ENCODE measurements at places on chromosomes 3 and 15.

GRCh38 chr3:172913911-172914655 is 163.6 kb downstream of the ECT2 start:
- no peak for DNase-seq

GRCh38 chr15:31606194-31606669 is 279.6 kb downstream of the KLF13 start:
- DNase-seq = no peak

GRCh38 chr3:39819899-39820298 is 10.5 kb downstream of the MYRIP start:
- no peak for DNase-seq

DNA sequence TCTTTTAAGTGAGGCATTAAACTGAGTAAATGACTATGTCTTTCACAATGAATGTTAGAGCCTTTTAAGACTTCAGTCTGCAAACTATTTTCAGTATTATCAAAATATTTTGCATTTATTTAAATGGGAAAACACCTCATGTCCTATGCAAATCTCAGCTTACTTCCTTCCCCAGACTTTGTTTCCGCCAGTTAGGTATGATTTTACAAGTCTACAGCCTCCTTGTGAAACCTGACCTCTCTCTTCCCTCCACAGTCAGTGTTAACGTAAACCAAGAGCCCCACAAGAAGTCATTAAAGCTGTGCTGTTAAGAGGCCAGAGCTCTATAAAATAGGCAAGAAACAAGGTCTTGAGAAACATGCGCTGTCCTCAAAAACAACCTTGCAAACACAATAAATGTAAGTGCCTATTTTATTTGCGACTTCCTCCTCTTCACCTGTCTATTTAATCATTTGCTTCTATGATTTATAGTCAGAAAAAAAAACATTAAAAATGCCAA is 48.3 kb downstream of the PRTG start:
- peak; percentile 76 for DNase-seq

GRCh38 chr3:61371123-61371522 is 119.9 kb upstream of the FHIT start:
- no peak for DNase-seq

- DNase-seq = no peak
Measured at GRCh38 chr15:72591361-72591760, 63.1 kb upstream of the GOLGA6B start.

GRCh38 chr3:46119253-46119652 is 88.9 kb downstream of the CCR1 start:
- DNase-seq = no peak

GRCh38 chr15:101481381-101481705 is 8.2 kb downstream of the PCSK6 start:
- DNase-seq = no peak

DNA sequence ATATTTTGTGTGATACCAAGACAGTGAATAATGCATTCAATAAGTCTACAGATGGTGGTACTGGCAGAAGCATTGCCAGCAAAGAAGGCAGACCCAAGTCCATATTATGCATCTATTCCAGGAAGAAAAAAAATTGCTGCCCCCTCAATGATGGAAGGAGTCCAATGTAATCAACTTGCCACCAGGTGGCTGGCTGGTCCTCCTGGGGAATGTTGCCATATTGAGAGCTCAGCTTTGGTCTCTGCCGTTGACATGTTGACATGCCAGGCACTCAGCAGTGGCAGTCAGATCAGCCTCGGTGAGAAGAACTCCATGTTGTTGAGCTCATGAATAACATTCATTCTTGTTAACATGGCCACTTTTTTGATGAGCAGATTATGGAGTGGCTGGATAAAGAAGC is 298.5 kb downstream of the IGSF11 start:
- DNase-seq = no peak

GRCh38 chr3:67739851-67740250 is 85.4 kb upstream of the SUCLG2 start:
- no peak for DNase-seq

DNA sequence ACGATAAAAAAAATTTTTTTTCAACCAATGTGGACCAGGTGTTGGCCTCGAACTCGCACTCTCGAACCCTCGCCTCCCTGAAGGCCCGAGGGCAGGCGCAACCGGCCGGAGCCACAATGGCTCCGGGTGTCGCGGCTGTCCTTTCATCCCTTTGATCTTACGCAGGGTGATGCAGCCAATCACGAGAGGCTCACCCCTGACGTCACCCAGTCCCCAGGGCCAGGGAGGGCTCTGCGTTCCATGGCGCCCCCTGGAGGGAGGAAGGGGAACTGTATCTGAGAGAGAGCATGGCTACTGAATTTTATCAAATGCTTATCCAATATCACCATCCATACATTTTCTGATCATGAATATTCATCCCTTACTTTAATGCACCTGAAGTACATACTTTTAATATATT is 15.4 kb upstream of the GMNC start:
- no peak for DNase-seq

GRCh38 chr15:79519628-79520027 is 87.5 kb downstream of the MINAR1 start:
- DNase-seq = no peak

DNA sequence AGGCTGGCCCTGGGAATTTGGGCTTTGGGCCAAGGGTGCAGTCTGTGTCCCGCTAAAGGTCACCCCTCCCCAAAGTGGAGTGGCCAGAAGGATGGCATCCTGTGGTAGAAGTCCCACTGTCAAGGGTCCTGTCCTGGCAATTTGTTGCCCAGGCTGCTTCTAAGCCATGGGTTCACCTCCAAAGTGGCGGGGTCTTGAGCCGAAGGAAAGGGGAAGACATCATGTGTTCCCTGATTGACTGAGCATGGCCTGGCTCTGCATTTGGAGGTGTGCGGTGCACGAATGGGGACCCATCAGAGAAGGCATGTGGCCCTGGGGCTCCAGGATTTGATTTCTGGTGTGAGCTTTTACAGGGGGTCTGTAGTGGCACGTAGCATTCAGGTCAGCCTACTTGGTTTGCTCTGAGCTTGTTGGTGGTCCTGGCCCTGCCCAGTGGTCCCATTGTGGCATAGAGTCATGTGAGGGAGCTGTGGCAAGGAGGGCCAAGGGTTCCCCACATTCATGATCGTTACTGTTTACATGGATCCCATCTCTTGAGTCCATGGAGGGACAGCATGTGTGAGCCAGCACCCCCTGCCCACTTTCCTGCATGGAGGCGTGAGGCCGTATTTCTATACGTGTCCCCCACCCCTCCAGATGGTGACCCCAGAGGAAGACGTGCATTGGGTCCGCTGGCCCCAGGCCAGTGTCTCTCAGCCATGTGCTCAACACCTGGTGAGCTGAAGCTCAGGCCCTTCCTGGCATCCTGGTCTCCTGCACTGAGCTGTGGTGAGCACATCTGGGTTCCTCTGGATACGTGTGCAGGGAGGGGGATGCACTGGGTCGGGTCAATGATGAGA is 225.1 kb downstream of the SNRPN start:
- no peak for DNase-seq

DNA sequence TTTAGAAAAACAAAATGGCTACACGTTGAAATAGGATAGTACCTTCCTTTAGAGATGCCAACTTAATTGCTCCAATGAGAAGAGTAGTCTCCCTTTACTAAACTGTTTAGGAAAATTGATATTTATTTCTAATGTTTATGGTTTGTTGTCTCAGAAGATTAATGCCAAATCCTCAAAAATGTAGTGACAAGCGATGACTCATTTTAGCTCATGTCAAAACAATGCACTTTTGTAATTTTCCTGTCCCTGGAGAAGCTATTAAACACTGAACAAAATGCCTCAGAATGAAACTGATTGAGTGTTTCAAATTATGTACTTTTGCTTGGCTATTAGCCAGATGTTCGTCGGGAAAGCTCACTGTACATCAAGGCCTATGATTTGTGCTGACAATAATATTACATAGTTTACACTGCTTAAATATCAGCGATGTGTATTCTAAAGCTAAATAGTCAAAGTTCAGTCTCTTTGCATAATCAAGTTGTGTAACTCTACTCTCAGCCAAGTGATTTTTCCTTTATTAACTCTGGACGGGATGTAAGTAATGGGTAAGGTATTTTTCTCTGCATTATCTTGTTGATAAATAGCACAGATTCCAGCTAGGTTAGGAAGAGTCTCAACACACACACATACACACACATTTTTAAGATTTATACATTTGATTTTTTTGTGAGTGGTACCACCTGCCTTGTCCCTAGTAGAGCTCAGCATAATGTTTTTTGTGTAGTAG is 83.7 kb downstream of the CMSS1 start:
- DNase-seq = no peak

DNA sequence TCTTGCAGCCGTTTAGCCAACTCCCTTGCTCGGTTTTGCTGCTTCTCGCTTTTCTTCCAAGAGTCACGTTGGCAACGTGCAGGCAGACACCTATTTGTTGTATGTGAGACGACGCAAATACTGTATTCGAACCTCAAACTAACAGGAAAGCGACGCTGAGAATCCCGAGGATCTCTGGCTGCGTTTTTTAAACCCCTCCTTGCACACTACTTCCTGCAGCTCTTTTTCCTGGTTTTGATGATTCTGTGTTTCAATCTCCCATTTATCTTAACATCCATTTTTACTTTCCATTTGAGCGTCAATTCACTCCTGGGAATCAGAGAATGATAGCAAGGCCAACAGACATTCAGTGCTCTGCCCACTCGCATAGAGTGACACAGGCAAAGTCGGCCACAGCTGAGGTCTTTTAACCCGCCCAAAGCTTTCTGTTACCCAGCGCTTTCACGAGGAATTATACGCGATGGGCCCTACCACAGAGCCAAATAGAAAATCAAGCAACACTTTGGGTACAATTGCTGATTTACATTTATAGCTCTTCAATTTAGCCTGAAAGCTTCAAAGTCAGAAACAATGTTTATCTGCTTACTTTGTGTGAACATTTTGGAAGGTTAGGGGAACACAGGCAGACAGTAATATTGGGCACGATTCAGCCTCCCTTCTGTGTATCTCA is 1.6 kb upstream of the ANXA2 start:
- no peak for DNase-seq

GRCh38 chr3:45215466-45215865 is 10.6 kb downstream of the TMEM158 start:
- DNase-seq = no peak

DNA sequence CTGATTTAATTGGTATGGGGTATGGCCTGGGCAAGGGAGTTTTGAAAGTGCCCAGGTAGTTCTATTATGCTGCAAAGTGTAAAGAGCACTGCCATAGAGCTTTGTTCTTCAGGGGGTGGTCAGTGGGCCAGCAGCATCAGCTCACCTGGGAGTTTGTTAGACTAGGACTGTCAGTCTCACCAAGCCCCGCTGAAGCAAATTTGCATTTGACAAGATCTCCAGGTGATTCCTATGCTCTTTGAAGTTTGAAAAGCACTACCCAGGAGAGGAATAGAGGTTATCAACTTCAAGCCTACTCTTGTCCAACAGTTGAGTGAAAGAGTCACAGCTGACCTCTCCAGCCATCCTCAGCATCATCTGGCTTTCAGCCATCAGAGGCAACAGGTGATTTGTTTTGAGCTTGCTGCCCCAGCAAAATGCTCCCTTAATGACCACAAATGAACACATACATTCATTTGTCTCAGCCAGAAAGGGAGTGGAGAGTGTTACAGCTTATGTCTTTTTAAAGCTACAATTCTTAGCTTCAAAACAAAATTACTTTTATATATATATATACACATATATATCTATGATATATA is 8.0 kb downstream of the ZSCAN2 start:
- no peak for DNase-seq

GRCh38 chr15:39852250-39852649 is 67.8 kb downstream of the GPR176 start:
- no peak for DNase-seq

Measured in NCI-H524 treated with DMSO at 0.1 percent for 48 hours (cell line).